Myocyte (in vitro differentiated cells): ENCODE measurements at places on chromosomes 5 and 9. TPM values are rescaled to one million over a fixed set of nuclear protein-coding genes. Genes with fewer than 3 reads are reported as not detected.

DNA sequence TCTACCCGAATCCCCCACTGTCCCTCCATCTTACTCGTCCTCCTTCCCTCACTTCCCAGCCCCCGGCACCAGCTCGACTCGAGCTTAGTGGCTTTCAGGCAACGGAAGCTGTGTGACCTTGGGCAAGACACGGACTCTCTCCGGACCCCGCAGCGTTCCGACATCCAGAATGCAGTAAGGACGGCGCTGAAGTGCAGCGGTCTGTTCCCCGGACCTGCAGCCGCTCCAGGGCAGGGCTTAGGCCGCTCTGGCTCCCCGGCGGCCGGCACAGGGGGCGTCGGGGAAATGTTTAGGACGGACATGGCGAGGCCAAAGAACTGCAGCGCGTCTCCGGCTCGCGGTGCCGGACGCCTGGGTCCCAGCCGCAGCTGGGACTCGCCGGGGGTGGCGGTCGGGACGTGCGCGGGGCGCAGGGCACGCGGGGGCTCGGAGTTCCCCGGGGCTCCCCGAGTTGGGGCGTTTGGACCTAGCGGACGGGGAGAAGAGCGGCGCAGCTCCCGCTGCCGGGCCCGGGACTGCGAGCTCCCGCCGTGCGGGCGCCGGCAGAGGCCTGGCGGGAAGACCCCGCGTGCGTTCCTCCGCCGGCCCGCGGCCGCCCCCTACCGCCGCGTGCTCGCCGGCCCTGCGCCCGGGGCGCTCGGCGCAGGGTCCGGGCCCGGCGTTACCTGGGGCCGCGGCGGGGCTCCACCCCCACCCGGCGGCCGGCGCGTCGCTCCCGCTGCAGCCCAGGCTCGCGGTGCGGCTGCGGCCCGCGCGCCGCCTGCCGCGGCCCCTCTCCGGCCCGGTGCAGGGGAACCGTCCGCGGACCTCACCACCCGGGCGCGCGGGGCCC is 5.6 kb upstream of the RNF44 start:
- DNase-seq: peak; percentile 20

- peak; percentile 67 for DNase-seq
Measured at GRCh38 chr5:181190711-181191525, 14.1 kb downstream of the TRIM7 start.

DNA sequence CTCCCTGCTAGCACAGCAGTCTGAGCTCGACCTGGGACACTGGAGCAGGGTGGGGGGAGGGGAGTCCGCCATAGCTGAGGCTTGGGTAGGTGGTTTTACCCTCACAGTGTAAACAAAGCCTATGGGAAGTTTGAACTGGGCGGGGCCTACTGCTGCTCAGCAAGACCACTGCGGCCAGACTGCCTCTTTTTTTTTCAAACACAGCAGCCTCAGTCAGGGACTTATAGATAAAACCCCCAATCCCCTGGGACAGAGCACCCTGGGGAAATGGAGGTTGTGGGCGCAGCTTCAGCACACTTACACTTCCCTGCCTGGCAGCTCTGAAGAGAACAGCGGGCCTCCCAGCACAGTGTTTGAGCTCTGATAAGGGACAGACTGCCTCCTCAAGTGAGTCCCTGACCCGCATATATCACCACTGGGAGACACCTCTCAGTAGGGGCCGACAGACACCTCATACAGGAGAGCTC is 151.1 kb upstream of the APC start:
- no peak for DNase-seq

- DNase-seq: peak; percentile 19
Measured at GRCh38 chr9:119802621-119803020, 433.4 kb upstream of the BRINP1 start.

GRCh38 chr9:35728041-35728971 is 3.7 kb downstream of the TLN1 start:
- peak; percentile 94 for DNase-seq

DNA sequence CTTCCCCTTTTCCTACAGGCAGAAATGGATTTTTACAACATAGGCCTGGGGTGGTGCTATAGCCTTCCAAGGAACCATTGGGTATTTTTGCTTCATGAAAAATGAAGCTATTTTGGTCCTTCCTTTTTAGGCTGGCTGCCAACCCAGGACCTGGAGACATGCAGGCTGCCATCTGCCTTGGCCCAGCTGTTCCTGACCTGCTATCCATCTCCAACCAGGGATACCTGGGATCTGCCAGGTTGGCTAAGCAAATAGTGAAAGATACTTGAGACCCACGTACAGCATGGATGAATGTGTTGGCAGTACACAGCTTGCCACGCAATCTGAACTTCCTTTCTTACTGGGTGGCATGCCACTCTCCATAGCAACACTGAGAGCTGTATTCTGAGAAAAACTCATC is 31.1 kb downstream of the MRPS27 start:
- DNase-seq: peak; percentile 77

DNA sequence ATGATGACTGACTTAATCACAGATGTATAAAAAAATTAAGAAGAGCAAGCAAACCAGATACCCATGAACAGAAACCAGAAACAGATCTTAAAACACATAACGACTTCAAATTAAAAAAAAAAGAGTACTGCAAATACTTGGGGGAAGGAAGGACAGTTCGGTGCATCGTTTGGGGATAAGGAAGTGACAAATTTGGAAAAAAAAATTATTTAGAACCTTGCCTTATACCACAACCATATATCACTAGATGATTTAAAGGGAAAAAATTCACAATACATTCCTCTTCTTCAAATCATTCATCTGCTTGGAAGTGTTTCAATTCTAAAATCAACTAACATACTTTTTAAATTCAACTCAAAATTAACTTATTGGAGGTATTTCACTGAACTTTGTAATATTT is 1038.6 kb upstream of the DMAC1 start:
- DNase-seq: no peak

GRCh38 chr5:139698490-139699146 is 50.5 kb downstream of the CXXC5 start:
- peak; percentile 57 for DNase-seq

The FBP1 gene
- 0.35 and 0.47 TPM in 2 replicates for total RNA-seq
